ENCODE measurements at places on chromosomes 5 and 9. TPM values are rescaled to one million over a fixed set of nuclear protein-coding genes. Genes with fewer than 3 reads are reported as not detected.

DNA sequence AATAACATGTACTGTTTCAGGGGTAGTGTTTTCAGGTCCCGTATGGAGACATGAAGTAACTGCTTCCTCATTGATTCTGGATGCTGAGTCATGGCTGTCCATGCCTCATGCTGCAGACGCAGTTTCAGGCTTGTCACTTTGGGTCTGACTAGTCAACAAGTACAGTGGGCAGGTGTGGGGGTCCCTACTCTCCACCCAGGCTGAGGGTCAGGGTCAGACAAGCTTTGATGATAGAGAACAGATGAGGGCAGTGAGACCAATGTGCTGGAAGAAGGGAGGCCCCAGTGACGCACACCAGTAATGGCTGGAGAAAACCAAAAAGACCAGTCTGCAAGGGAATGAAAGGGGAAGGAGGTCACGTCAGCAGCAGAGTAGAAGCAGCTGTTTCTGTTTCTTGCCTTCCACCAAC is 80.0 kb upstream of the NFIL3 start:
- DNase-seq, result no peak

UHRF2 gene
- 22.8 TPM for total RNA-seq

DNA sequence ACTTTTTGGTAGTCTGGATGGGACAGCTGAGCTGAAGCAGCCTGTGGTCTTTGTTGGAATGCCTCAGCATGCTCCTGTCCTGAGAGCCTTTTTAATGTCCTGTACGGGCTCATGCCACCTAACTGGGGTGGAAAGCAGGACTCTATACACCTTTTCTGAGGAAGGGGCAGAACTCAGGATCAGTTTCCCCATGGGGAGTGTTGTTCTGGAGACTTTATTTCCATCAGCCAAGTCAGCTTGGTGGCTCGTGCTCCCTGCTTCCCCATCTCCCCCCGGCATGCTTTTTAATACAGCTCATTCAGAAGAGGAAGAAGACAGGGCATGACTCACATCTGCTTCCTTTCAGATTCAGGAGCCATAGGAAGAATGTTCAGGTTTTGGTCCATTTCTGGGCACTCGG is 5.1 kb upstream of the SEPTIN8 start:
- peak; percentile 66 for DNase-seq

DNA sequence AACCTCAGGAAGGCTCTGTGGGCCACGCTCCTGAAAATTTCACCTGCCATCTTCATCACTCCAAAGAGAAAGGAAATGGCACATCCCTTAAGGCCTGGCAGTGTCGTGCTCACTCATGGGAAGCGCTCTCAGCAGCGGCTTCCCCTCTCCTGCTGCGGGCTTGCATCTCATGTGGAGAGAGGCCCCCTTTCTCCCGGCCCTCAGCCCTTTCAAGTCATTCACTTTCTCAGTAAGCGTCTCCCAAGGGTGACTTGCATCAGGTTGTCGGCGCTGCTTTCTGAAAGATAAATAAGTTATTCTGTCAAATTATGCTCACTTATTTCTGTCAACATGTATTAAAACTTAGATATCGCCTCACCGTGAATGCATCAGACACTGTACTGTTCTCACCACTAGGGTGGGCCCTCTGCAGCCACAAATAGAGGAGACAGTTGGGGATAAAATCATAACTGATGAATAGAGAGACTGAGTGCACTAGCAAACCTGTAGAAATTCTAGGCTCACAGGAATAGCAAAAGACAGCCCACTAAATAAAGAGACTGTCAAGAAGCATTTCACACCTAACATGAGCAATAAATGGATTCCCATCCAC is 174.6 kb downstream of the RFK start:
- no peak for DNase-seq

FOXD4L3 gene
- total RNA-seq, result not detected

DNA sequence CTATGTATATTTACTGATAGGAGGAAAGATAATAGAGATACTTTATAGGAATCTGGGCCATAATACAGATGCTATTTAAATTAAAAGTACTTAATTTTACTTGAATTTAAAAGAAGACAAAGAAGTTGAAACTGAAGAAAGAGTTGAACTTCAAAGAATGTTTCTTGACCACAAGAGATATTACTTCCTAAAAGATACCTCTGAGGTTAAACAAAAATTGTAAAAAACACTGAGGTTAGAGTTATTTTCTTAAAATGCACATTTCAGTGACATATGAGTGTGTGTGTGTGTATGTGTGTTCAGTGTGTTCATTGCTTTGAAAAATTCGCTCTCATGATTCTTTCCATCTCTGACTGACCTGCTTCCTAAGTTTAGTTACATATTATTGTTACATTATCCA is 3.5 kb upstream of the SEPTIN8 start:
- DNase-seq, result no peak

GRCh38 chr5:76816110-76816831 is 2.6 kb upstream of the F2RL1 start:
- no peak for DNase-seq

ANKRD31 gene
- not detected for total RNA-seq

DNA sequence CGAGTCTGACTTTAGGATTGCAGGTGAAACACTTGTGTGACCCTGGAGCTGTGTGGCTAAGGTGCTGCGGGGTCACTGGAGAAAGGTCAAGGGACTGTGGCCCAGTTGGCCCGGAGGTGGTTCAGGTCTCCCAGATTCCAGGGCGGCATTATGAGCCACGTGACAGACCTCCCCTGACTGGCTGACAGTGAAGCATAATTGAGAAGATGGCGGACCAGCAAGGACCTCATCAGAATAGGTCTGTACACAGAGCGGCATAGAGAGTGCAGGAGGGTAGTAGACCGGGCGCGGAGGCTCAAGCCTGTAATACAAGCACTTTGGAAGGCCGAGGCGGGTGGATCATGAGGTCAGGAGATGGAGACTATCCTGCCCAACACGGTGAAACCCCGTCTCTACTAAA is 815 bp upstream of the ODF2 start:
- no peak for DNase-seq

GRCh38 chr9:134641990-134642384 is 384 bp downstream of the COL5A1 start:
- DNase-seq, result no peak

DNA sequence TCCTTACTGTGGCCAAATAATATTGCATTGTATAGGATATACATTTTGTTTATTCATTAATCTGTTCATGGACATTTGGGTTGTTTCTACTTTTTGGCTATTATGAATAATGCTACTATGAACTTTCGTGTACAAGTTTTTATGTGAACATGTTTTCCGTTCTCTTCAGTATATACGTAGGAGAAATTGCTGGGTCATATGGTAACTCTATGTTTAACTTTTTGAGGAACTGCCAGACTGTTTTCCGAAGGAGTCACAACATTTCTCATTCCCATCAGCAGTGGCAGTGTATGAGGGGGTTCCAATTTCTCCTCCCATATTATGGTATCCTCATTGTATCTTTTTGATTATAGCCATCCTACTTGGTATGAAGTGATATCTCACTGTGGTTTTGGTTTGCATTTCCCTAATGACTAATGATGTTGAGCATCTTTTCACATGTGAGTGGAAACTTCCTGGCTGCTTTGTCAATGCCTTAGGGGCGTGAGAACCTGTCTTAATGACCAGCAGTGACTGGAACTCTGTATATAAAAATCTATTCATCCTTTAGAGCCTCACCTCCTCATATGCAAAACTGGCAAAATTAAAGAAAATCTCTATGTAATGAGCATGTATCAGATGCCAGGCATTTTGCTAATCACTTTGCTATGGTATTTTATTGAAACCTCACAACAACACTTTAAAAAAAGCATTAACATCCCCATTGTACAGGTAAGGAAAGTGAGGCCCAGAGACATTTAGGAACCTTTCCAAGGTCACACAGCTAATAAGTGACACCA is 47.8 kb upstream of the TGFBR1 start:
- no peak for DNase-seq

DNA sequence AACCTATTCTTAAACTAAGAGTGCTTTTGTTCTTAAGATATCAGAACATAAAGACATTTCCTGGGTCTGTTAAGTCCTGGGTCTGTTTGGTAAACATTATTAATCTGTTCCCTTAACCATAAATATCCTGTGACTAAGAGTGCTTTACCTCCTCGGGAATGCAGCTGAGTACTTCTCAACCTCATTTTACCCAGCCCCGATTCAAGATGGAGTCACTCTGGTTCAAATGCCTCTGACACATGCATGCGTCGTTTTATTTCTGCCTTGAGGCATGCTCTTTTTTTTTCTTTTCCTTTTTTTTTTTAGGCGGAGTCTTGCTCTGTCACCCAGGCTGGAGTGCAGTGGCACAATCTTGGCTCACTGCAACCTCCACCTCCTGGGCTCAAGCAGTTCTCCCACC is 39.8 kb upstream of the FBXL17 start:
- no peak for DNase-seq

DNA sequence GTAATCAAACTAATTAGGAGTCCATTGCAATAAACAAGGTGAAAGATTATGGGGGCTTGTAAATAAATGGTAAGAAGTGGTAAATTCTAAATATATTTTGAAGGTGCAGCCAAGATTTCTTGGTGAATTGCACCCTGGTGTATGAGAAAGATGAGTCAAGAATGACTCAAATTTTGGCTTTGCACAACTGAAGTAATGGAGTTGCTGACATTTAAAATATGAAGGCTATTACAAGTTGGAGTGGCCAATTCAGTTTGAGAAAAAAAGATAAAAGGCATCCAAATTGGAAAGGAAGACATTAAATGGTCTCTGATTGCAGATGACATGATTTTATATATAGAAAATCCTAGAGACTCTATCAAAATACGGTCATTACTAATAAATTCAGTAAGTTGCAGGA is 2330.6 kb downstream of the MAT2B start:
- no peak for DNase-seq

DNA sequence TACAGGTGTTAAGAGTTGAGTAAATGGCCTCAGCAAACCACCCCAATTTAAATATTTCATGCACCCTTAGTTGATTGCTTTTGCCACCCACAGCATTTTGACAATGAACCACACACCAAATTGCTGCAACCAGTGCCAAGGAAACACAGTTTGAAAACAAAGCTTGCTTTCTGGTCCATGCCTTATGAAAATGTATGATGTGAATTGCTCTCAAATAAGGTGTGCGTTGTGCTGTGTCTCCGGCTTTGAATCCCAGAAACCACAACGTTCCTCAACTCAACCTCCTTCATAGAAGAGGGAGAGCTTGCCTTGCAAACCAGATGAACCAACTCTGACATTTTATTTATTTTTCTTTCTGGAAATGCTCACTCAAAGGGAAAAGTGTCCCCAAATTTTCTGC is 762.7 kb downstream of the TLE1 start:
- no peak for DNase-seq

- no peak for DNase-seq
Measured at GRCh38 chr5:14405706-14406553, 175.7 kb upstream of the OTULINL start.

DNA sequence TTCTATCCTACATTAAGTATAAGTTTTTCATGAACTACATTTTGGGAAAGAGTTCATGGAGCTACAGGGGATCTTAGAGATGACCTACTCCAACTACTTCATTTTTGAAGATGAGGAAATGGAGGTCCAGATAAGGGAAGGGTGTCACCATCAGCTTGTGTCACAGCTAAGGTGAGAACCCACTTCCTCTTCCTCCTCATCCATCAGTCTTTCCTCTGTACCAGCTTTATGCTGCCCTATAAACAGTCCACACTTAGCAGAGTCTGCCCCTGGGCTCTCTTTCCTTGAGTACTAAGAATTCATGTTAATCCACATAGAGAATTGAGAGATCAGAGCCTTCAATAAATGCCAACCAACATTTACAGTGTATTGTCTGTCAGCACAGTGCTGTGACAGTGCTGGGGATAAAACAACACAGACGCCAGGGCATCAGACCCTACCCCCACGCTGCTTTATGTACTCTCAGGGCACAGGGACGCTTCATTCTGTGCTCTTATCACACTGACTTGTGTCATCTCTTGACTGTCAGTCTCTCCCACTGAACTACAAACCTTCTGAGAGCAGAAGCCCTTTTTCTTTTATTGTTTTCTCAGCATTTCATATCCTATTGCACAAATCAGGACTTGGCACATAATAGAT is 22.1 kb downstream of the ADRB2 start:
- DNase-seq, result no peak

- DNase-seq, result peak; percentile 75
Measured at GRCh38 chr9:129023036-129023907, 4.9 kb downstream of the SH3GLB2 start.

- DNase-seq, result no peak
Measured at GRCh38 chr5:27797220-27797619, 758.8 kb upstream of the CDH9 start.

GRCh38 chr9:133050142-133050541 is 11.6 kb upstream of the CEL start:
- DNase-seq, result no peak

DNA sequence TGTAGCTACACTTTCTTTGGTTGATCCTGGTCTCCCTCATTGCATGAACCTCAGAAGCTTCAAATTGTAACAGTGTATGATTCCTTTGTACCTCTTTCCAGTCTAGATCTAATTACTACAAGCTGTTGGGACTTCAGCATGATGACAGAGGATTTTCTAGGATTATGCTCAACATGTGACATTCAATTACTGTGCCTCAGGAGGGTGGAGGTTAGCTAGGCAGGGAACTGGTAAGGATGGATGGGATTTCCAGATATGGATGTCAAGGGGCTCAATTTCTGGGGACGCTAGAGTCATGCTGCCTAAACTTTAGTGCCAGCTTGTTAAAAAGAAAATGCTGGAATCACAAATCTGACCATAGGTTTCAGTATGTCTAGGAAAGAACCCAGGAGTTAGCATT is 29.2 kb upstream of the GLRA1 start:
- no peak for DNase-seq

- no peak for DNase-seq
Measured at GRCh38 chr5:77568082-77568481, 70.4 kb downstream of the OTP start.

GRCh38 chr5:1118231-1118698 is 6.4 kb upstream of the SLC12A7 start:
- DNase-seq, result no peak

DNA sequence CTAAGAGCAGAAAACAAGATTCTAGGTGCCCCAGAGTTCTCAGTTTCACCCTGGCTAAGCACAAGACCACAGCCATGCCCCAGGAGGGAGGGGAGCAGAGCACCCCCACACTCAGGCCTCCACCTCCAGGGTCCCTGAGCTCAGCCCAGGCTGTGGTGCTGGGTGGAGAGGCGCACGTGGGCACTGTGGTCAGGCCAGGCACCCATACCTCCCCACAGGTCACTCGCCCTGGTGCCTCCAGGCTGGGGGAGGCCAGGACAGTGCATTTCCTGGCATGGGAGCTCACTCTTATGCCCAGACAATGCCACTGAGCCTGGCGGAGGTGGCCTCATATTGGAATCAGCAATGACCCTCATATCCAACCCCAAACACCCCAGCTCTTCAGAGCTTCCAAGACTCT is 78.8 kb downstream of the HRH2 start:
- DNase-seq, result no peak

GRCh38 chr5:1202026-1202797 is 817 bp downstream of the SLC6A19 start:
- no peak for DNase-seq

DNA sequence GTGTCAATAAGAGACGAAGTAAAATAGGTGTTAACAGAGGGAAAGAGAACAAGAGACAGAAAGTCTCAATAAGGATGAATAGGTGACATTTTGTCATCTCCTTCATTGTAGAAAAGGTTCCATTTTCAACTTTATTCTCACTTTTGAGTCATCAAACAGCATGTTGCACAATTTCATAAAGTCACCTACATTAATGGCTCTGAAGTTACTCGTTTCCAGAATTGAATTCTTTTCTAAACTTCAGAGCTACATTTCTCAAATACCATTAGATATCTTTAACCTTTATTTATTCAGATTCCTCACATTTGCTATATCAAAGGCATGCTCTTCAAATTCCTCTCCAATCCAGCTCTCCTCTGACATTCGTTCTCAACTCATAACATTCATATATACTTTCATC is 13.1 kb downstream of the ADAMTS6 start:
- no peak for DNase-seq

SUSD3 gene
- total RNA-seq, result not detected

DMRT3 gene
- total RNA-seq, result not detected

SOHLH1 gene
- not detected for total RNA-seq
